ENCODE measurements at places on chromosomes 5 and 9.
A peak's percentile ranks its signal among the peaks of the same experiment; 100 is the strongest.

- no peak for DNase-seq
Measured at GRCh38 chr9:93492327-93492726, 38.9 kb upstream of the FAM120AOS start.

DNA sequence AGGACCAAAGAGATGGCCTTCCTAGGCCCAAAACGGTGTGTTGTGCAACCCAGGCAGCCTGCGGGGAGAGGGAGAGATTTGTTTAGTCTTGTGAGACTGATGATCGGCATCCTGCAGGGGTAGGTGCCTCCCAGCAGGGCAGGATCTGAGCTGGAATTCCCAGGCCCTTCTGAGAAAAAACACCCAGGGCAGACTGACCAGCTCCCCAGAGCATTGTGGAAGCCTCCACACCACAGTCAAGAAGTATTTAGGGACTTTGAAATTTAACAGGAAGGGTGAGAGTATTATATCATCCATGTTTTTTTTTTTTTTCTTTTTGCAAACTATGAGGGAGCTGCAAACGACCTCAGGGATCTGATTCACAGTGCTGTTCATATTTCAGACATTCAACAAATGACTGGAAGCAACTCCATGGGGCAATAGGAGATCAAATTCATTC lies 104.5 kb upstream of the LHFPL2 start:
- DNase-seq: no peak

DNA sequence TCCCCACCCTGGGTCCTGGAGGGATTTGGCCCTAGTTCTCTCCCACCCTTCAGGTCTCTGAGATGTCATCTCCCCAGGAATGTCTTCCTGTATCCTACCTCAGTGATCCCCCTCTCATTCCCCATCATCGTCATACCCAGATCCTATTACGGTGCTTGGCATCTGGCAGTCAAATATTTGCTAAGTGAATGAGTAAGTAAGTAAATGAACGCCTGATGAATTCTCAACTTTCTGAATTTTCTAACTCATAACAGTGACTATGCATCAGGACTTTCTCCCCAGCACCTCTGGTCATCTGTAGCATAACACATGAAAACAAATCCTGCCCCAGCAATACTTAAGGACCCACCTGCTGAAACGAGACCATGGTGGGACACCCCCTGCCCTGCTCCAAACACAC lies 244.2 kb downstream of the EBF1 start:
- no peak for DNase-seq

GRCh38 chr5:142110046-142110531 lies 1.5 kb downstream of the NDFIP1 start:
- DNase-seq: peak; percentile 30

DNA sequence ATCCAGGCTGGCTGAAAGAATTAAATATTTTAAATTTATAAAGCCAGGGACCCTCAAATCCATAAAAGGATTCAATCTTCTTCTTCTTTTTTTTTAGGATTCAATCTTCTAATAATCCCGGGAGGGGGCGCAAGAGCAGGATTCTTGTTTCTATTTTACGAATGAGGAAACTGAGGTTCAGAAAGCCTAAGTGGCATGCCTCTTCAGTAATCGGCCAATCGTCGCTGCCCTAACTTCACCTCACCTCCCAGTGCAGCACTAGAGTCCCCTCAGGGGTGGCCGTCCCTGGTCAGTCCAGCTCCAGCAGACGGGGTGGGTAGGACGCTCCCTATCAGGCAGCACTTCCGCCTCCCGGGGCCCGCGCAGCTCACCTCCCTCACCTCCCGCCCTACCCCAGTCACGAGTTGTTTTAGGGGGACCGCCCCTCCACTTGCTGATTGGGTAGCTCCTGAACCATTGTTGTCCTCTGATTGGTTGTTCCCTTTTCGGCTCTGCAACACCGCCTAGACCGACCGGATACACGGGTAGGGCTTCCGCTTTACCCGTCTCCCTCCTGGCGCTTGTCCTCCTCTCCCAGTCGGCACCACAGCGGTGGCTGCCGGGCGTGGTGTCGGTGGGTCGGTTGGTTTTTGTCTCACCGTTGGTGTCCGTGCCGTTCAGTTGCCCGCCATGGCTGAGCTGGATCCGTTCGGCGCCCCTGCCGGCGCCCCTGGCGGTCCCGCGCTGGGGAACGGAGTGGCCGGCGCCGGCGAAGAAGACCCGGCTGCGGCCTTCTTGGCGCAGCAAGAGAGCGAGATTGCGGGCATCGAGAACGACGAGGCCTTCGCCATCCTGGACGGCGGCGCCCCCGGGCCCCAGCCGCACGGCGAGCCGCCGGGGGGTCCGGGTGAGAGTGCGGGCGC lies at the start of gene CLTA:
CLTA (plus strand) TSS at position 534 of the 902 bp plus-strand sequence; CDS start at position 670, 136 bp downstream.
- DNase-seq: peak; percentile 96

GRCh38 chr5:133363807-133364587 lies 248.3 kb downstream of the FSTL4 start:
- DNase-seq: no peak

GRCh38 chr5:102807878-102808502 lies 52.9 kb downstream of the PAM start:
- peak; percentile 54 for DNase-seq

GRCh38 chr9:82242285-82242963 lies 253.9 kb downstream of the SPATA31D1 start:
- no peak for DNase-seq

DNA sequence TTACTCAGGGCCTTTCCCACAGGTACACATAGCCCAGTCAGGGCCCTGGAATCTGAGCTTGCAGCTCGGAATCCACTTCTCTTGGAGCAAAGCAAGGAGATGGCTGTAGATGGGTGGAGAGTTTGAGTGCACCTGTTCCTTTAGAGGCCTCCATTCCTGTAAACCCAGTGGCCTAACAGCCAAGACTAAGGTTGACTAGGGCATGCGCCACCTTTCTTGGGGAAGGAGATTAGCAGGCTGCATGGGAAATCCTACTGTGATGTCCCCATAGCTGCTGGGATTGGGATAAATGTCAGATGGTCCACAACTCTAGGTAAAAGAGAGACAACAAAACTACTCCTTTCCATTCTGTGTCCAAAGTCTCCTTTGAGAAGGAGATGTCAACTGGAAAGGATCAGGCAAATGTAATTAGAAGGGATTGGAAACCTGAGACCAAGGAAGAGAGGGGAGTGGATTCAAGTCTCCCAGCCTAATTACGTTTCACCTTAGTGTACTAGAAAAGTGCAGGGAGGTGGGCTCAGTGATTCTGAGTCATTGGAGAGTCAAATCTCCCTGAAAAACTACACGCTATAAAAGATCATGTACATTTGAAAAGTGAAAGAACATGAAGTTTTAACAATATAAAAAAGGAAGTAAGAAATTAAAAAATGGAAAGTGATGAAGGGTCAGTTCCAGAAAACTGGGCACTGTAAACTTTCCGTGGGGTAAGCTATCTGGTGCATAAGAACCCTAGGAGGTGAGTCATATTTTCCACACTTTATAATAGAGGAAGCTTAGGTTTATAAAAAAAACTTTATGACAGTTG lies 104.2 kb downstream of the SEC61B start:
- no peak for DNase-seq

- no peak for DNase-seq
Measured at GRCh38 chr9:135903786-135904520, 3.4 kb downstream of the CAMSAP1 start.

DNA sequence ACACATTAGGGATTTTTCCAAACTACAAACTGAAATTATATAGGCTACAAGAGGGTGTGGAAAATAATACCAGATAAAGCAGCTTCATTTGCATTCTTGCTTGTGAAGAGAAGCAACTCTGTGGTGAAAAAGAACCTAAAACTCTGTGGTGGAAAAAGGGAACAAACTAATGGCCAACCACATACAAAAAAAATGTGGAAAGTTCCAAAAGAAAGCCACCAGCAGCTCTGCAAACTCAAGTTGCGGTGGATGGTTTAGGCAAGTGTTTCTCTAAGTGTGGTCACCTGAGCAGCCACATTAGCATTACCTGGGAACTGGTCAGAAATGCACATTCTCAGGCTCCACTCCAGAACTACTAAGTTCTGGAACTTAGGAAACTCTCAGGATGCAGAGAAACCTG lies 586.4 kb downstream of the ACTL7B start:
- DNase-seq: no peak

- DNase-seq: no peak
Measured at GRCh38 chr5:50595199-50595598, 71.2 kb upstream of the PARP8 start.

- DNase-seq: no peak
Measured at GRCh38 chr5:81848362-81848880, 97.5 kb upstream of the SSBP2 start.

DNA sequence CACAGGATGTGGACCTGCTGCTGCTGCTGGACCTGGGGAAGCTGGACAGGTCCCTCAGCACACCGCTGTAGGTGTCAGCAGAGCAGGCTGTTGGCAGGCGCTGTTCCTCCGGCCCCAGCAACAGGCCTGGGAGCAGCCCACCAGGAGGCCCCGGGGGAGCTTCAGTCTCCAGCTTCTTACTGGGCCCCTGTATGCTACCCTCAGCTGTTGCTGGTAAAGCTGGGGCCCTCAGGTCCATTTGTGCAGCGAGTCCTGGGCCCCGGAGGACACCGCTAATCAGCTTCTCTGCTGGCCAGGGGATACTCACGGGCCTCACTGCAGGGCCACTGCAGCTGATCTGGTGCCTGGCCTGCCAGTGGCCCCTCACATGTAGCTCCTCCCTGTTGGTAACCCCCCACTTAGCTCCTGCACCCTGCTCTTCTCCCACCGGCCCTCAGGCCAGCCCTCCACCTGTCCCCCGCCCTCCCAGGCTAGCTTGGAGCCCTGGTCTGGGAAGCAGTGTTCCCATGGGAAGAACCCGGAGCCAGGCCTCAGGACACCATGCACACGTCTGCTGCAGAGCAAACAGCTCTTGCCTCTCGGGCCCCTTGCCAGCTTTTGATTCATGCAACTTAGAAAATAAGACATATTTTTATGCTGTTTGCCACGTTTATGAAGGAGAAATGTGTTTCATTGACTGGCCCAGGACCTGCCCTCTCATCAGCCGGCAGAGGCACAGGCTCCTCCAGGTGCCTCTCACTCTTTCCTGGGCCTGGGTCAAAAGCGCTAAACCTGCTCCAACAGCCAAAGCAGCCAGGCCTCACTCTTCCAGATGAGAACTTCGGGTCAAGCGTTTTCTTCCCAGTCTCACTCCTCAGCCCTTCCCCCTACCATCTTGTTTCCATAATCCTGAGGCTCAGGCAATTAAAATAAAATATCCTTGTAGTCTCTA lies 61.0 kb upstream of the ADAMTS2 start:
- DNase-seq: peak; percentile 27

DNA sequence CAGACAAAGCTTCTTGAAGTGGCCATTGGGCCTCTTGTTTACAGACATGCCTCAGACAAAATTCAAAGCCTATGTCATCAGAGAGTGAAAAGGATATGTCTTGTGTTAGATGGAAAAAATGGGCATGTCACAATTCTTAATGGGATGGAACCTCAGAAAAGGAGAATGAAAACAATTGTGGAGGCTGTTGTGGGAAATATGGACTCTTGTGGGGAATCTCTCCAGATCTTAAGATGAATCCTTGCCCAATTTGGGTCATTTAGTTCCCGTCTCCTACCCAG lies 19.5 kb downstream of the SLC22A5 start:
- DNase-seq: no peak

DNA sequence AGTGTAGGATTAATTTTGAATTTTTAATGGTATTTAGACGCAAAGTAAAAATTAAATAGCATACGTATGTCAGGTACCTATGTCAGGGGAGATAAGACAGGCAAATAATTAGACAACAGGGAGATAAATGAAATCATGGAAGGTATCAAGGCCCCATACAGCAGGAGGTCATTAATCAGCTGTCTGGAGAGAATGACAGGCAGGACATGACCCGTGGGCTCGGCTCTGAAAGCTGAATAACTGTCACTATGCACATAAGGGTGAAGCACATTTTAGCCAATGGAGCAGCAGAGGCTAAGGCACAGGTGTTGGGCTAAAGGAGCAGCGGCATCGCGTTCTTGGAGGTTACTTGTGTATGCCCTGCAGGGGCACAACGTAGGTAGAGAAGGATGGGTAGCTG lies 11.9 kb downstream of the SLC25A51 start:
- DNase-seq: no peak

- no peak for DNase-seq
Measured at GRCh38 chr5:161420521-161420920, 126.0 kb downstream of the GABRB2 start.

GRCh38 chr5:180395540-180396274 lies 42.6 kb upstream of the GFPT2 start:
- no peak for DNase-seq

DNA sequence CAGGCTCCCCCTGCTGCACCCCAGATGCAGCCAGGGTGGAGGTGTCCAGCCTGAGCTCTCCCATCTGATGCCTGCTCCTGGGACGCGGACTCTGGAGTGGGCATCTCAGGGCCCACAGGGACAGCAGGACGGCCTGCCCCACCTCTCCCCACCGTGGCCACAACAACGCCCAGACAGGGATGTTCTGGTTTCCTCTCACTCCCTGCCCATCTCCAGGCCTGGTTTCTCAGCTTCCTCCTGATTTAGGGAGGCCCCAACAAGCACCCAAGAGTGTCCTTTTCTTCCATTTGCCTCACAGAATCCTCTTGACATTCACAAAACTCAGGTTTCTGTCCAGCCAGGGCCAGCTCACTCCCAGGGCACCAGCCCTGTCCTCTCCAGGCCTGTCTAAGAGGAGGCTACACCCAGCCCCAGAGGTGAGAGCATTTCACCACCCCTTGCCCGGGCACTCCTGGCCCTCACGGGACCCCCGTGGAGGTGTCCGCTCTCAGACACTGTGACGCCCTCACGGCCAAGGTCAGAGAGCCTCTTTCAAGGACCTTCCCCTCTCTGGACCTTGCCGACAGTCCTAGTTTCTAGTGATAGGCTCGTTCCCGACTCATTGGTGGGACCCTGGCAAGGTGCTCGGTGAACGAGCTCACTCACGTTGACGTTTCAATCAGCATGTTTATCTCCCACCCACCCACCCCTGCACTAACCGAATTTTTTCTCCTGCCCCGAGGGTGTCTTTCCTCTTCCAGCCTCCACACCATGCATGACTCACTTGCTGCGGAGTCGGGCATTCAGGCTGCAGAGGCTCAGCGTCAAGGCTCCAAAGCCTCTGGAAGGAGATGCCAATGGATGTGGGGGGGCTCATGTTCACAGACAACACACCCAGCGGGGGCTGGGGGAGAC lies 62.0 kb upstream of the UNC5A start:
- DNase-seq: no peak

DNA sequence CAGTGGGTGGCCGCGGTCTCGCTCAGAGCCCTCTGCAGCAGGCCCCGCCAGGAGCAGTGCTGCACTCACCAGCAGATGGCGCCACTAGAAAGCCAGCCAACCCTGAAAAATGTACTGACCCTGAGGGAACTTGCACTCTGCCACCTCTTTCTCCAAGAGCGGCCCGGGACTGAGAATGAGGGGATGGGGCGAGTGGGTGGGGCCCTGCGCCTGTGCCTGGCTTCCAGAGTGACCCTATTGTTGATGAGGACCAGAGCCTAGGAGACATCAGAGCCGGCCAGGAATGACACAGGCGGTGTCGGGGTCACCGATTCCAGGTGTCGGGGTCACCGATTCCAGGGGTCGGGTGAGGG lies 2.9 kb upstream of the IL17B start:
- peak; percentile 87 for DNase-seq

- DNase-seq: no peak
Measured at GRCh38 chr5:118768607-118769175, 219.7 kb downstream of the DTWD2 start.

- no peak for DNase-seq
Measured at GRCh38 chr9:4581861-4582565, 80.1 kb upstream of the PLPP6 start.

- peak; percentile 70 for DNase-seq
Measured at GRCh38 chr5:139690064-139690802, 42.1 kb downstream of the CXXC5 start.

GRCh38 chr9:129398961-129399633 lies 221.0 kb upstream of the IER5L start:
- DNase-seq: no peak
